ENCODE measurements at places on chromosomes 7 and 10.

DNA sequence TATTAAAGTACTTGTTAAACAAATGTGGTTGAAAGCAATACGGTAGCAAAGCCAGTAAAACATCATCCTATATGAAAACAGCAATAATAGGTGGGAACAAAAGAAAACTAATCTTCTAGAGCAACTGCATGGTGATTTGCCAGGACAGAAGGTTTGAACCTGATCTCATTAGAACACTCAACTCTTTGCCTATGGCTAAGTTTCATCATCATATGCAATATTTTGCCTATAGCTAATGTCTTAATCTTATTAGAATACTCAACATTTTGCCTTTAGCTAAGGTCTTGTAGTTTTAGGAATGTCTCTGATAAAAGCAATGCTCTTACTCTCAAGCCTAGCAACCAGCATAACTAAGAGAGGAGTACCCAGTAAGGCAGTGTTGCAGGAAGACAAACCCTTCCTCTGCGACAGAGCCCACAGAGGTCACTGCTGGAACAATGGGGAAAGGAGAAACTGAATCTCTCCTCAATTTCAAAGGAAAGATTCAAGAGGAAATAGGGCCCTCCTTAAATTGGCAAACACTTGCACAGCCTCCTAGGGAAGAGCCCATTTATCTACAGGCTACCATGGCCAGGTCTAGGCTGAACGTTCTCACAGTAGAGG is 38.3 kb downstream of the CADPS2 start:
- DNase-seq, result no peak

- no peak for DNase-seq
These were observed 22.1 kb downstream of the ACSL5 start for GRCh38 chr10:112395809-112396530.

DNA sequence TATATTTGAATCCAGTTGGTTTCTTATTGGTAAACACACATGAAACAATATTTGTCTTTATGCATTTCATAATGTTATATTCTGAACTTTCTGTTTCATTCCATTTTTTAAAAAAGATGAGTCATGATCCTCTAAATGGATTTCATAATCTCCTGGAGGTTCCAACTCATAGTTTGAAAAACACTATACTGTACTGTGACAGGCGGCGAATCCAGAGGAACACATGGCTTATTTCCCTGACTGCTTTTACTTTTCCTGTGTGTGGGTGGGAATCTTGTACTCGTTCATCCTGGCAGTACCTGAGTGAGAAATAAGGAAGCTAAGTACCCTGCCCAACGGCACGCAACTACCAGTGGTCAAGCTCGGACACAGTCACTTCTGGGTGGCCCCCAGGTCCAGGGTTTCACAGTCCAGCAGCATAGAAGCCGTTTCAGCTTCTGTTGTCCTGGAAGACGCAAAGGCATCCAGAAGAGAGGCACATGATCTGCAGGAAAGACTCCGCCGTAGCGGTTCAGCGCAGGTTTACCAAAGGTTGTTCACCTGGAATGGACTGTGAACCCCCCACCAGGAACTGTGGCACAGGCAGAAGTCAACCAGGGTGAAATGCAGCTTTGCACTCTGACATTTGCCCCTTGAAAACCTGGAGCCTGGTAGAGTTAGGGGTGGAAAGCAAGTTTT is 117.7 kb downstream of the CCNY start:
- DNase-seq, result peak; percentile 88

GRCh38 chr10:76942628-76943416 is 694.8 kb downstream of the KCNMA1 start:
- DNase-seq, result peak; percentile 51

DNA sequence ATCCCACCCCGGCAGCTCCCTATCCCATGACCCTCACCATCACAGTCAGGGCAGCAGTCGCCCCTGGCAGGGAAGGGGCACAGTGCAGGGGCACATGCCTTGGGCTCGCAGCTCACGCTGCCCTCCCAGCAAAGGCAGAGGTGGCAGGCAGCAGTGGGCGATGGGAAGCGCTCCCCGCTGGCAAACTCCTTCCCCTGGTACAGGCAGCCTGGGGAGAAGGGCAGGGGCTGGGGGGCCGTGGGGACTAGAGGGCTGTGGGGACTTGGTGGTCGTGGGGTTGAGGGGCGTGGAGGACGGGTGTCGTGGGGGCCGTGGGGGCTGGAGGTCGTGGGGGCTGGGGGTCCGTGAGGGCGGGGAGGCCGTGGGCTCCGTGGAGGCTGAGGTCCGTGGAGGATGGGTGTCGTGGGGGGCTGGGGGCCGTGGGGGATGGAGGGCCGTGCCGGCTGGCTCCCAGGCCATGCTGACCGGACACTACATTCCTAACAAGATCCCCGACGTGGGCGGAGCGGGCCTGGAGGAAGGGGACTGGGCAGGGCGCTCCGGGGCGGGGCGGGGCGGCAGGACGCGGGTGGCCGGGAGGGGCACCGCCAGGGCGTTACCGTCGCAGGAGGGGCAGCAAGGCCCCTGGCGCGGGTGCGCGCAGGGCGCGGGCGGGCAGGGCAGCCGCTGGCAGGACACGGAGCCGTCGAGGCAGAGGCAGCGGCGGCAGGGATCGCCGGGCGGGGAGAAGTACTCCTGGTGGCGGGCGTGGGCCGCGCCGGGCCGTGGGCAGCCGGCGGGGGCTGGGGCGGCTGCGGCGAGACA is 20.0 kb downstream of the KCP start:
- no peak for DNase-seq

DNA sequence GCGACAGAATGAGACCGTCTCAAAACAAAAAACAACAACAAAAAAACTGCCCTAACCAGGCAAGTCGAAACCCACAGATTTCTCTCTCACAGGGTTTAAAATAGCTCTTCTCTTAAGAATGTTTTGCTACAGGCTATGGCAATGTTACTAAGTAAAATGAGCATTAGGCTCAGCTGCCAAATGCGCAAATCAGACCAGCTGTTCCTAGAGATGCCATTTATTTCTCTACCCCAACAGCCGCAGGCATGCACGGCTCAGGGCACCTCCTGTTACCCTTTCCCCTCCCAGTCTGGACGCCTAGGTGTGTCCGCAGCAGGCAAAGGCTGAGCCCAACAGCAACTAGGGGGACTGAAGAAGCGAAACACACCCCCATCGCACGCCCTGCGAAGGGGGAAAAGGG is 168.3 kb upstream of the MBL2 start:
- no peak for DNase-seq

Data from GM23248 (cell line).